ENCODE measurements at places on chromosomes 4 and X.

- no peak for DNase-seq
These were observed 86.0 kb downstream of the RTL5 start for GRCh38 chrX:72045552-72046277.

- DNase-seq, result no peak
These were observed 55.2 kb downstream of the MGST2 start for GRCh38 chr4:139720806-139721205.

GRCh38 chr4:173185847-173186510, 17.4 kb downstream of the GALNT7 start:
- DNase-seq, result no peak

GRCh38 chr4:168019019-168019651, 73.2 kb upstream of the ANXA10 start:
- DNase-seq, result peak; percentile 52

DNA sequence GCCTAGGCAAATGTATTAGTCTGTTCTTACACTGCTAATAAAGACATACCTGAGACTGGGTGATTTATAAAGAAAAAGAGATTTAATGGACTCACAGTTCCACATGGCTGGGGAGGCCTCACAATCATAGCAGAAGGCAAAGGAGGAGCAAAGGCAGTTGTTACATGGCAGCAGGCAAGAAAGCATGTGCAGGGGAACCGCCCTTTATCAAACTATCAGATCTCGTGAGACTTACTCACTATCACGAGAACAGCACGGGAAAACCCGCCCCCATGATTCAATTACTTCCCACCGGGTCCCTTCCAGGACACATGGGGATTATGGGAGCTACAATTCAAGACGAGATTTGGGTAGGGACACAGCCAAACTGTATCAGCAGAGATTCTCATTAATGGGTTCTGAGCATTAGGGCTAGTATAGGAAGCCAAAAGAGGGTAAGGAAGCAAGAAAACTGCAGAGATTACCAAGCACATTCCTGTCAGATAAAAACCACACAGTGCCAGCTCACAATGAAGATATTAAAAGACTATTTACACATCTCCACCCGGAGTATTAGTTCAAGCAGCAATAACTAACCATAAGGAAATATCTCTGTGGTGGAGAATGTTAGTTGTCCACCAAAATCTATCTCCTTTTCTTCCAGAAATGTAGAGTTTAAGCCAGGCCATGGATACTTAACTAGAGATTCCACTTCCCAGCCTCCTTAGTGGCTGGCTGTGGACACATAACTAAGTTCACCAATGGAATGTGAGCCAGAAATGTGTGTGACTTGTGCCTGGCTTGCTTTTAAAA, 61.2 kb upstream of the HOPX start:
- peak; percentile 35 for DNase-seq

DNA sequence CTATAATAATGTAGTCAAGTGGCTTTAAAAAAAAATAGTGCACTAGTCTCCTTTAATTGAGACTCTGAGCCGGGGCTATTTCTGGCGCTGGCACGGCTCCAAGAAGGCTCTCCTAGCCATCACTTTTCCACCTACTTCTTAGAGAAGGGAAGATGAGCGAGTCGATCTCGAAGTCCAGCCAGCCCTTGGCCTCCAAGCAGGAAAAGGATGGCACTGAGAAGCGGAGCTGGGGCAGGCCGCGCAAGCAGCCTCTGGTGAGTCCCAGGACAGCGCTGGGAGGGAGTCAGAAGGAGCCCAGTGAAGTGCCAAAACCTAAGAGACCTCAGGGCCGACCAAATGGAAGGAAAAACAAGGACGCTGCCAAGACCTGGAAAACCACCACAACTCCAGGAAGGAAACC, 531.9 kb downstream of the MAGEB5 start:
- no peak for DNase-seq

GRCh38 chrX:110268886-110269285, 49.0 kb downstream of the AMMECR1 start:
- no peak for DNase-seq

- DNase-seq, result peak; percentile 24
These were observed 946 bp downstream of the ANXA3 start for GRCh38 chr4:78552389-78553042.

DNA sequence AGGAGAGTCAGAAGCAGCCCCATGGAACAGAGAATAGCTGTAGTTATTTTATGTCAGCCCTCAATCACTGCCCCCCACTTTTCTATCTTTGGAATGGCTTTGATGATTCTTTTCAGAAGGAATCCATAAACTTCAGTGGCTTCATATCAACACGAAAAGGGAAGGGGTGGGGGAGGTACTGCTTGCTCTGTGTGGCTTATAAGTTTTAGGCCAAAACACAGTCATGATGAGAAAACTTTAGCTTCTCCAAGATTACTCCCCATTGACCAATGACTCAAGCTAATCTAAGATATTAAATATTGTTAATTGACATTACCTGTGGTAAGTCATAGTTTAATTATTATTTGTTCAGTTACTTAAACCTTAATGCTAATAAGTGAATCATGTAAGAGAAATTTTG, 669.6 kb upstream of the FAM241A start:
- peak; percentile 38 for DNase-seq

GRCh38 chr4:184287697-184288255, 70.1 kb upstream of the ENPP6 start:
- DNase-seq, result peak; percentile 49

GRCh38 chr4:184845367-184846021, 19.7 kb upstream of the ACSL1 start:
- peak; percentile 66 for DNase-seq

GRCh38 chr4:74284053-74284452, 24.2 kb upstream of the EPGN start:
- DNase-seq, result peak; percentile 81

- DNase-seq, result no peak
These were observed 100.0 kb upstream of the STX18 start for GRCh38 chr4:4641661-4642495.

DNA sequence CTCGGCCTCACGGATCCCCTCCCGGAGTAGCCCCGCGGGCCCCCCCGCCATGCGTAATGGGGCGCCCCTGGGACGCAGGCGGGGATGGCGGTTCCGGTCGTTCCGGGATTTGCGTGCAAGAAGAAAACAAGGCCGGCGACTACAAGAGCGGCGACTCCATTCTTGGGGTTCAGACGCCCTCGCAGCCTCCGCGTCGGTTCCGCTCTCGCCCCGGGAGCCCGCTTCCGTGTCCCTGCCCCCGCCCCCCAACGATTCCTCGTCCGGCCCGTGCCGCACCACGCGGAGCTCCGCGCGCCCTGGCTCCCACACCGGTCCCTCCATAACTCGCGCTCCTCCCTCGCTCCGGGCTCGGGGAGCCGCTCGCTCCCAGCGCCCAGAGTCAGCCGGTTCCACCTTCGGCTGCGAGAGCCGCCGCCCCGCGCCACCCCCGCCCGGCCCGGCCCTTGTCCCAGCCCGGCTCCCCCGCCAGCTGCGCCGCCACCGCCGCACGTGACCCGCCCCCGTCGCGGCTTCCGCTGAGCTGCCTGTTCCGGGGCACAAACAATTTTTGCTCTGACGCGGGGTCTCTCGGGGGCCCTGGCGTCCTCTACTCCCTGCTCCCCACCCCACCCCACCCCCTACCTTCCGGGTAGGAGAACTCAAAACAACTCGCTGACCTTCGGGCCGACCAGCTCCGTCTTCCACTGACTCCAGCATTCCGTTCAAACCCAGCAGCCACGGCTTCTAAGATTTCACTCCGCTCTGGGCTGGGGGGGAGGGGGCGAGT, 78.8 kb upstream of the BCOR start:
- no peak for DNase-seq

DNA sequence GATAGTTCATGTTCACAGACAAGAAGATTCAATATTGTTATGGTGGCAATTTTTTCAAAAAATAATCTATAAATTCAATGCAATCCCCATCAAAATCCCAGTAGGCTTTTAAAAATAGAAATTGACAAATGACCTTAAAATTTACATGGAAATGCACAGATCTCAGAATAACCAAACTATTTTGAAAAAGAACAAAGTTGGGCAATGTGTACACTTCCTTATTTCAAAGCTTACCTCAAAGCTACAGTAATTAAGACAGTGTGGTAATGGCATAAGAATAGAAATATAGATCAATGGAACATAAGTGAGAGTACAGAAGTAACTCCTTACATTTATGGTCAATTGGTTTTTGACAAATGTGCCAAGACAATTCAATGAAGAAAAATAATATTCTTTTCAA, 39.0 kb downstream of the FRMD7 start:
- DNase-seq, result no peak

DNA sequence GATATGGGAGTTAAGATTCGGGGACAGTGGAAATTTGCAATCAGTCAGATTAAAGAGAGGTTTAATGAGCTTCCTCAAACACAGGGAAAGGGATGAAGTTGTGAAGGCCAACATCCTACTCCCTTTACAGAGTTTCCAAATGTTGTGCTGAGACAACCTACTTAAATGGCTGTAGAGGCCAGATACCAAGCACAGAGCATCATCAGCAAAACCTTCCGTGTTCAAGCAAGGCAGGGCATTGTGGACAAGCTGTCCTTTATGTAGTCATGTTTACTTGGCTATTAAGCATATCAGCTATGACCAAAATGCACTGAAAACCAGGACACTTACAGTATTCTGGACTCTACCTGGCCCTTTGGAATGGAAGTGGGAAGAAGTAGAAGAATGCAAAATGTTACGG, 197.3 kb downstream of the DMD start:
- DNase-seq, result no peak

DNA sequence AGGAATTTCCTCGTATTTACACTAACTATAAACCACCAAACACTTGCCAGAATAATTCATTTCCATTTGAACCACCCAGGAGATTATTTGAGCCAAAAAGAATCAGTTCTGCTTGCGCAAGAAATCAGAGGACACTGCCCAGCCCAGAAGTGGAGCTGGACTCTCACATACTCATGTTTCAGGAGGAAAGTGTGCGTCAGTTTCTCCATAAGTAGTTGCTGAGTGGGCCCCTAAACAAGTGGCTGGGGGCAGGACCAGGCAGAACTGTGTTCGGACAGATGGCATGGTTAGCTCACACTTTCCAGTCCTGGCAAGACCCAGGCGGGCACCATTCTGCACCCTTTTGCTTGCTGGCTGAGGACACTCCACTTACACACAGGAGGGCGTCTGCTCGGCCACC, 38.8 kb downstream of the BTC start:
- no peak for DNase-seq

GRCh38 chrX:110123331-110123782, 120.4 kb downstream of the TMEM164 start:
- DNase-seq, result no peak
